Central memory CD8-positive, alpha-beta T cell (primary cell): ENCODE measurements at places on chromosomes 16 and 17.

DNA sequence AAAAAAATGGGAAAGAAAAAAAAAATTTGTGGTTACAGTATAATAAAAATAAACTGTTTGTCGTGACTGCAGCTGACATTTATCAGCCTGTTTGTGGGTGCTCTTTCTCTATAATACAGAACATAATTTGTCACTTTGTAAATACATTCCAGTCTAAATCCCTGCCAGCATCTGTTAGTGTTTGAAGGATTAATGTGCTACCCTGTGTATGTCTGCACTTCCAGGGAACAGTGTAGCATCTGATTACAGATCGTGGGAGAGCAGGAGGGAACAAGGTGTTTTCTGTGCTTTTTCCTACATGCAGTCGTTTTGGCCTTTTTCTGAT, 265.1 kb downstream of the WWOX start:
- DNase-seq = no peak

DNA sequence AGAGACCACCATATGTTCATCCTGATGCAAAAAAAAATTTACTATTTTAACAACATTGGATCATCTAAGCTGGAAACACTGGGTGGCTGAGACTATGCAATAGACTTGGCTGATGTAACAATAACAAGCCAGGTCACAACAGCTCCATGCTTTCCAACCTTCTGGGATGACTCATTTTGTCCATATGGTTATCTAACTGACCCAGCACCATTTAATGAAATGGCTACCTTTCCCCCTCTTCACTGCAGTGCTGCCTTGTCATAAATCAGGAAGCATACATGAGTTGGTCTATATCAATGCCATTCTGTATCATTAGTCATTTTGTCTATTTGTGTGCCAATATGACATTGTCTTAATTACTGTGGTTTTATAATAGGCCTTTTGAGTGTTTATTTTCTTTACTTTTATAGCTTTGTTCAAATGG, 217.6 kb upstream of the KCNJ16 start:
- no peak for DNase-seq

- DNase-seq = no peak
Measured at GRCh38 chr16:85908889-85909589, 10.1 kb downstream of the IRF8 start.

- DNase-seq = no peak
Measured at GRCh38 chr16:49603956-49604355, 230.4 kb downstream of the C16orf78 start.

DNA sequence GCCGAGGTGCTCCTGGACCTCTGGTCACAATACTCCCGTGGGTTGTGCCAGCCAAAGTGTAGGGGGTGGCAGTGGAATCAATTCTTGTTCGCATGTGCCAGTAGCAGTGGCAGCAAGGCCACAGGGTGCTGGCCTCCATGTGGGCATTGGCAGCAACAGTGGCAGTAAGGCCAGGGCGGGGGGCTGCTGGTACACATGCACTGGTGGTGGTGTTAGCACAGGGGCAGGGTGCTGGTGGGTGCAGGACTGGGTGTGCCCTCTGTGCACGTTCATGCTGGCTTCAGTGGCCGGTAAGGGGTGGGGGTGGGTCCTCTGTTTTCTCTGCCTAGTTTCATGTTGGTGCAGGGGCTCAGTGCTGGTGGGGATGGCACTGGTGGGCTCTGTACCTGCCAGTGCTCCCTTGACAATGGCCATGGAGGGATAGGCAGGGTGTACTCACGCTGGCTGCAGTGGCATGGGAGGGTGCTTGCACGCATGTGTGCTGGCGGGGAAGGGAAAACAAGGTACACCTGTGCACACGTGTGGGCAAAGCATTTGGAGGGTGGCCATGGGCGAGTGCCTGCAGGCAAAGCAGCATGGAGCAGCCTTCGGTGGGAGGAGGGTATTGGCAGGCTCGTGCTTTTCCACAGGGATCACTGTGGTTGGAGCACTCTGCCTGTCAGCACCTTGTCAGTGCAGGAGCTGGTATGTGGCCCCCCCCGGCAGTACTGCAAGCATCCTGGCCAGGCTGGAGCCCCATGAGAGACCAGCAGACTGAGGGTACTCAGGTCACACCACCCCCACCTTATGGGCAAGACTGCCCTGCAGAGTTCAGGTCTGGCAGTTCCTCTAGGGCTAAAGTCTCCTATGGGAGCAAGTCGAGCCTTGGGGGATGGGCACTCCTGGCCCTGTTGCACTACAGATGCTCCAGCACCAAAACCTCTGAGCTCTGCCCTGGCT, 35.8 kb downstream of the NF1 start:
- no peak for DNase-seq

DNA sequence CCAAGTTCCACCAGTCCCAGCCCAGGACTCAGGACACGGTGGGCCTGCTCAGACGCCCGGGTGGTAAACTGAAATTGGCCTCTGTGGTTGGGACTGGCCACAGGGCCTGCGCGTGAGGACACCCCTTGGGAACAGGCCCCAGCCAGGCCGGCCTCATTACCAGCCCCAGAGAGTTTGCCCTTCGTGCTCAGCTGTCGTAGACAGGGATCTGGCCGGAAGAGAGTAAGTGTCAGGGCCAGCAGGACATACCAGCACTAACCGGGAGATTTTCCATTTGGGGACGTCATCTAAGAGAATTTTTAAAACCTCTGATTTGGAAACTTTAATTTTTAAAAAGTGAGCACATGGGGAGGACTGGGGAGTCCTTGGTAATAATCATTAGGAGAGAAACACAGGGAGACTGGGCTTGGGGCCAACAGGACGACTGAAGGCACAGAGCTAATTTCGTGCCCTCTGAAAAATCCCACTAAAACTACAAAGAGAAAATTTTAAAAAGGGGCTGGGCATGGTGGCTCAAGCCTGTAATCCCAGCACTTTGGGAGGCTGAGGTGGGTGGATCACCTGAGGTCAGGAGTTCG, 2.4 kb upstream of the RBFOX3 start:
- no peak for DNase-seq
